Upper lobe of left lung (tissue), 6 donors: ENCODE measurements at places on chromosomes 7 and 10. TPM values are rescaled to one million over a fixed set of nuclear protein-coding genes. Genes with fewer than 3 reads are reported as not detected.

DNA sequence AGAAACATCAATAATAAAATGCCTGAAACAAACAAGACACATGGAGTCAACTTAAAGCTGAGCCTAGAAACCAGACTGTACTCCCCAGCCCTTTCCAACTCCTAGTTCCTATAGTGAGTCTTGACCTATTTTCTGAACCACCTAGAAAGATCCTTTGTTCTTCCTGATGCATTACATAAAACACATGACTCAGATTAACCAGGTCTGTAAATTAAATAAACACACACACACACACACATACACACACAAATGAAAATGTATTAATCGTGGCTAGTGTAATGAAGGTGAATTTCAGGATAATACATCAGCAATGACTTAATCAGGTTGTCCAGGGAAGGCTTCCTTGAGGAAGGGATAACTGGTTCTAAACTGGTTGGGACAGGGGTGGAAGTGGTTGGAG, 104.7 kb downstream of the ST8SIA6 start:
- H3K4me3 ChIP-seq = no peak overlapping the region
- DNase-seq = no peak
- no peaks in the 10 kb centered on the region for H3K36me3 ChIP-seq

DNA sequence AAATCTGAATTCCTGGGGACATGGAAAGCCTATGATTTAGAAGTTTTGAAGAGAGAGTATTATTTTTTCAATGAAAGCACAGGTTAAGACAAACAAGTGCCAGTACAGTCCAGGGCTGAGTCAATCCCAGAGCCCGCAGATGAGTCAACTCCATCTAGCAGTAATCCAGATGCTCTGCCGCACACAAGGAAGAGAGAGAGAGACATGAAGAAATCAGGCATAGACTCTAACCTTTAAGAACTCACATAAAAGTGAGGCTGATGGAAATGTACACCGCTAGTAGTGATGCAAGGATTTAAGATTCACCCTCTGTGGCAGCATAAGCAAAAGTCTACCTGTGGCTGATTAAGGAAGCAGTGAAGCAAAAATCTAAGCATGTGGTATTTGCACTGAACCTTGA, 651.5 kb downstream of the TNS3 start:
- H3K27ac ChIP-seq = no peak overlapping the region
- H3K4me1 ChIP-seq = peaks cover 24% of the 10 kb centered on the region
- no peak for DNase-seq

DNA sequence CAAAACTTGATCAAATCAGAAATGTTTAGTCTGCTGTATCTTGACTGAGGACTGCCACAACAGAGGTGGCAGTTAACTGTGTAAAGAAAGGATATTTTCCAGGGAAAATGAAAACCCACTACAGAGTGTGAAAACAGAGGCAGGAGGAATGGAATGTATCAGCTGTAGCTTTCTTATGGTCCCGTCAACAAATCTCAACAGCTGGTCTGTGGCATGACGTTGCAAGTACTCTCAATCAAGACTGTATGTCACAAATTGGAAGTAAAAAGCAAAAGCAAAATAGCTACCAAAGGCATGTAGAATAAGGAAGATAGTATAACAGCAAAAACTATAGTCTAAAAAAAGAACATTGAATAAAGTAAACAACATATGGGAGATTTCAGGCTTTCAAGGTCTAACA, 123.5 kb downstream of the KMT2C start:
- peaks cover 25% of the 10 kb centered on the region for H3K4me1 ChIP-seq
- no peak for DNase-seq
- H3K4me3 ChIP-seq = no peak overlapping the region
- no peak overlapping the region for H3K27ac ChIP-seq

- no peak overlapping the region for H3K27ac ChIP-seq
- no peaks in the 10 kb centered on the region for H3K27me3 ChIP-seq
- DNase-seq = no peak
- no peak overlapping the region for H3K4me3 ChIP-seq
These were observed 270.6 kb downstream of the CELF2 start for GRCh38 chr10:11288302-11288701.

DNA sequence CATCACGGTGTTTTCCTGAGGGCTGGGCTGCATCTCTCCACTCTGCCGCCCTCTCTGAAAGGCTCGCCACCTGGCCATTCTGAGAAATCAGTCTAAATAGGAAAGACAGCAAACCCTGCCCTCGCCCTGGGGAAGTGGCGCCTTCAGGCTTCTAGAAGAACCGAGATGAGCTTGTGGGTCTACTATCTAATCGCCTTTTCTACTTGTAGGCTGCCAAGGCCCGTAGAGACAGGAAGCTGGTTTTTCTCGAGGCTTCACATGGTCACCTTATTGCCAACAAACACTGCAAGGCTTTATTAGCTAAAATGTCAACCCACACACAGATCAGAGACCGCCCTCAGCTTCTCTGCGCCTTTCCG, 21.4 kb downstream of the LAT2 start:
- no peak for DNase-seq
- peaks cover 32% of the 10 kb centered on the region for H3K36me3 ChIP-seq
- H3K27me3 ChIP-seq = no peaks in the 10 kb centered on the region
- peaks cover 14% of the 10 kb centered on the region for H3K4me1 ChIP-seq
- no peak overlapping the region for H3K4me3 ChIP-seq

DNA sequence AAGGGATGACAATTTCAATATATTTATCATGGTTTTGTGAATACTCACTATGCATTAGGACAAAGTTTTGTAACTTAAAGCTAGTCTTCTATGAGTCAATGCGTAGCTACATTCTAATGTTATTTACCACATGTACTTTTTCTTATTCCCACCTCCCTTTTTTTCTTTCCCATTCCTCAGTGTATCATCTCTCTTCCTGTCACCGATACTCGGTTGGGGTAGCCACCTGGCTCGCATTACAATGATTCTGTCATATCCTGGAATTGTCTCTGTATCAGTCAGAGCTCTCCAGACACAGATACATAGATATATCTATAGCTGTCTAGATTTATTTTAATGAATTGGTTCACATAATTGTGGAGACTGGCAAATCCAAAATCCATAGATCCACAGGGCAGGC, 9.8 kb upstream of the RALA start:
- DNase-seq = no peak
- H3K27me3 ChIP-seq = no peaks in the 10 kb centered on the region
- no peak overlapping the region for H3K4me3 ChIP-seq
- H3K4me1 ChIP-seq = peaks cover 6% of the 10 kb centered on the region
- H3K27ac ChIP-seq = no peak overlapping the region
- no peaks in the 10 kb centered on the region for H3K36me3 ChIP-seq

DNA sequence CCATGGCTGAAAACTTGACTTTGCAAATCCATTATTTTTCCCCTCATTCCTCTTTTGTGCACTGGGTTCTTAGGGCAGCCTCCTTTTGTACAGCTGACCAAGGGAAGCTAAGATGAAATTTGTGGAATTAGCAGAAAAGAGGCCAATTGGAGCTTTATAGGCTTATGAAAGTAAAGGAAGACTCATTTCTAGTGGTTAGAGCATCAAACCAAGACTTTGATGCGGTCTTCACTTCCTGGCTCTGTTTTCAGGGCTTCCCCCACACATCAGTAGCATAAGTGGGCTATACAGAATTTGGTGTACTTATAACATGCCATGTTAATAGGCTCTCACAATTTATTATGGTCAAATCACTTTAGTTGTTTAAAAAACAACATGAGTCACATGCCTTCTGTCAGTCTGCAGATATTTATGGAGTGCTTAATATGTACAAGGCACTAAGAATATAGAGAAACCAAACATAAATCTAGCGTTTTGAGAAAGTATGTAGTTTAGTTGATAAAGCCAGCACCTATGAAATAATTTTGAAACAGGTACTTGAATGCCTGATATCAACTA, 5.7 kb downstream of the AUTS2 start:
- no peak overlapping the region for H3K4me3 ChIP-seq
- DNase-seq = no peak
- H3K4me1 ChIP-seq = peaks cover 25% of the 10 kb centered on the region

DNA sequence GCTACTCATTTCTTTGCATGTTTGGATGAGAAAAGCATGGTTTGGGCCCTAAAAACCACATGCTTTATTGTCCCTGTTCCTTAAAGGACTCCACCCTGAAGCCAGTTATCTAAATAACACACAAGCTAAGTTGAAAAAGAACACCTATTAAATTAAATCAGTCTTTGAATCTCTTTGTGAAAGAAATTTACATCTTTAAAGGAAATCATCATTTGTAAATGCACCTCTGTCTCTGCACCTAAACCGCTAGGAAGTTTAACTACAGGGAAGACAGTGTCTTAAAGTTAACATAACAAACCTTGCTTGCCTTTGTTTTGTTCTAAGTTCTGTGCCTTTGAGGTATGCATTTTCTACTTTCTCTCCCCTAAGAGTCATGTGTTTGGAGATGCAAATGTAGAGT, 52.6 kb downstream of the HTR7 start:
- no peak for DNase-seq
- H3K36me3 ChIP-seq = no peaks in the 10 kb centered on the region
- H3K27me3 ChIP-seq = no peaks in the 10 kb centered on the region
- no peaks in the 10 kb centered on the region for H3K4me1 ChIP-seq
- no peak overlapping the region for H3K27ac ChIP-seq

- no peaks in the 10 kb centered on the region for H3K27me3 ChIP-seq
- H3K27ac ChIP-seq = no peak overlapping the region
- H3K4me3 ChIP-seq = no peak overlapping the region
- H3K36me3 ChIP-seq = no peaks in the 10 kb centered on the region
These were observed 32.3 kb downstream of the FAM241B start for GRCh38 chr10:69662173-69662877.

DNA sequence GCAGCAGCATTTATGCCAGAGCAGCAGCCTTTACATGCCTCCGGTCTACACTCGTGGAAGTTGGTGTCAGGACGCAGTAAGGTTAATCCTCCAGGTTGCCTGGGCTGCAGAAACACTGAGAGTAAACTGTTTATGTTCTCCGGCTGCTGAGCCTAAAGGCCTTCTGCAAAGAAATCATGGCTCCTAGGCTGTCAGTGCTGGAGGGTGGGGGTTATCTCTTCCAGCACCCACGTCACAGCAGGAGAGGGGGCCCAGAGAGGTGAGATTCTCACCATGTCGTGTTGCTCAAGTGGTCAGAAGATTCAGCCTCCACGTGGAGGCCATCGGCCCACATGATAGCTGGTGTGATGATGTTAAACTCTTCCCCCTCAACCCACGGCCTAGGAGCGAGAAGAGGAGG, 41.2 kb downstream of the COL13A1 start:
- peaks cover 12% of the 10 kb centered on the region for H3K4me1 ChIP-seq
- H3K4me3 ChIP-seq = no peak overlapping the region
- no peak overlapping the region for H3K27ac ChIP-seq
- no peaks in the 10 kb centered on the region for H3K27me3 ChIP-seq
- DNase-seq = no peak
- H3K36me3 ChIP-seq = no peaks in the 10 kb centered on the region

DNA sequence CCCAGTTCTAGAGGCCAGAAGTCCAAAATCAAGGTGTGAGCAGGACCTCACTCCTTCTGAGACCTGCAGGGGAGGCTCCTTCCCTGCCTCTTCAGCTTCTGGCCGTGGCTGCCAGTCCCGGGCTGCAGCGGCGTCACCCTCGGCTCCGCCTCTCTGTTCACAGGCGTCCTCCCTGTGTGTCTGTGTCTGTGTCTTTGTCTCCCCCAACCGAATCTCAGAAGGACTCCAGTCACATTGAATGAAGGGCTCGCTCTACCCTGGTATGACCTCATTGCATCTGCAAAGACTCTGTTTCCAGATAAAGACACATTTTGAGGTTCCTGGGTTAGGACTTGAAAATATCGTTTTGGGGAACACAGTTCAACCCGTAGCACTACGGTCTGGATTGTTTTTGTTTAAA, 33.1 kb upstream of the GALNT11 start:
- no peaks in the 10 kb centered on the region for H3K36me3 ChIP-seq
- no peak overlapping the region for H3K27ac ChIP-seq
- H3K4me3 ChIP-seq = no peak overlapping the region
- DNase-seq = peak; percentile 73
- H3K4me1 ChIP-seq = peaks cover 5% of the 10 kb centered on the region
- no peaks in the 10 kb centered on the region for H3K27me3 ChIP-seq

GRCh38 chr7:155722118-155722517, 77.7 kb downstream of the RBM33 start:
- H3K36me3 ChIP-seq = no peaks in the 10 kb centered on the region
- no peak overlapping the region for H3K27ac ChIP-seq
- H3K4me1 ChIP-seq = peaks cover 4% of the 10 kb centered on the region
- no peaks in the 10 kb centered on the region for H3K27me3 ChIP-seq

- DNase-seq = no peak
- H3K4me3 ChIP-seq = no peak overlapping the region
- H3K27me3 ChIP-seq = no peaks in the 10 kb centered on the region
- no peak overlapping the region for H3K27ac ChIP-seq
- peaks cover 19% of the 10 kb centered on the region for H3K4me1 ChIP-seq
These were observed 35.0 kb downstream of the SH3PXD2A start for GRCh38 chr10:103820101-103821062.

The MACC1 gene
- total RNA-seq = 21.5 TPM

The RBM20 gene
- total RNA-seq = 0.15 TPM

The ZNF239 gene
- 3.1 TPM for total RNA-seq
